Fibroblast of upper back skin (primary cell): ENCODE measurements at places on chromosomes 13 and 19.

DNA sequence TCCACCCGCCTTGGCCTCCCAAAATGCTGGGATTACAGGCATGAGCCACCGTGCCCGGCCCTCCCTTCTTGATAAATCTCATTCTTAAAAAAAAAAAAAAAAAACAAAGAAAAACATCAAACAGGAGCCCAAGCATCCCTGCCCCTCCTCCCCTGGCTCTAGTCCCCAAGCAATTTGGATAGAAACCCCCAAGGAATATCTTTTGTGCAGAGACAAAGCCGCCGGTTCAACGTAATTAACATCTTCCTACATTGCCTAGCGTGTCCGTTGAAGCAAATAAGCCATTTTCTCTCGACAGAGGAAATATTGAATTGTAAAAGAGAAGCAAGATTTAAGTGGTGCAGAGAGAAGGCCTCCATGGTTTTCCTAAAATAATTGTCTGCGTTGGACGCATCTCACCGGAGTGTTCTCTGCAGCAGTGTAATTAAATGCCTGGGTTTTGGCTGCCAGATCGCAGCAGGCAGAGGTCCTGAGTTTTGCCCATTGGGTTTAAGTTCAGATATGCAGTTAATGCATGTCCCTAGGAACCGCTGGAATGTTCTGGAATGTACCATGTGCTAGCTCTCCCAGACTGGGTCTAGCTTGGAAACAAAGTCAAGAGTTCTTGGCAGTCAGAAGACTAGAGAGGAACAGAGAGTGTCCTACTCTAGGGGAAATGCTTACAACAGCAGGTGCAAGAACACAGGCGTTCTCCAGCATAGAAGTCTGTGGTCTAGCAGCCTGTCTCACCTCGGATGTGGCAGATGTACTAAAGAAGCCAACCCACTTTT, 30.8 kb downstream of the PIN1 start:
- no peak for DNase-seq

DNA sequence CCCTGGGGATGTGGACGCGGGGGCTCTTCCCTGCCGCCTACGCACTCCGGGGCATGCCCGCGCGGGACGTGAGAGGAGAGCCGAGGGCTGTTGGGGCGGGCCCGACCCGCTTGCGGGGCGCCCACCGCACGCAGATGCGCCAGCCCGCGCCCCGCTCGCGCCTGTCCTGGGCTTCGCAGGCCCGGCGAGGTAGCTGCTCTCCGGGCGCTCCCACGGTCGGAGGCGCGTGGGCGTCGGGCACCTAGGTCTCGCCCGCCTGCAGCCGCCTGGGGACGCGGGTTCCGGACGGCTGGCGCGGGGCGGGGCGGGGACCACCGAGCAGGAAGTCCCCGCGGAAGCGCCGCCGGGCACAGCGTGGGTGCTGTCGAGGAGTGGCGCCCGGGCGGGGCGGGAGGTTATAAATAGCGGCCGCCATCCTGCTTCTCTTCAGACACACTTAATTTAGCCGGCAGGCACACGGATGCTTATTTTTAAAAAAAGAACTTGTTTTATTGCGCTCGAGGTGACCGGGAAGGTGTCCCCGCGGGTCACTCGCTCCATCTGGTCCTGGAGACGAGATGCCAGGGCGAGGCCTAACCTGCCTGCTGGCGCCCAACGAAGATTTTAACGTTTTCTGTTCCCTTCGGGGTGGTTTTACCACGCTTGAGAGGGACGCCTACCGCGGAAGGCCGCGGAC, 561 bp upstream of the GJA3 start:
- no peak for DNase-seq

DNA sequence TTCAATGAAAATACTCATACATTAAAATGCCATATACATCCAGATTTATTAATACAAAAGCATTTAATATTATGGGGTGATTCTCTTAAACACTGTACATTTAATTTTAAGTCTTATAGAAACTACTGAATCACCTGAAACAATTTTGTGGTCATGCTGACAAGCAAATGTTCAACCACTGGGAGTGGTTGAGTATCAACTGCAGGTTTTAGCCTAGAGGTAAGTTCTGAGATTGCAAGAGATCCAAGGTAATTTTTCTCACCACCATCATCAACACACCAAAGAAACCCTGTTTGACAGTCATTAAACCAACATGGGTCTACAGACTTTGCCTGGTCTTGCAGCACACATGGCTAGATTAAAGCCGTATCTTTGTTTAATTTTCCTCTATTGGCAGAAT, 196.3 kb downstream of the LHFPL6 start:
- no peak for DNase-seq

GRCh38 chr19:30407068-30407709, 35.0 kb downstream of the ZNF536 start:
- DNase-seq, result no peak

DNA sequence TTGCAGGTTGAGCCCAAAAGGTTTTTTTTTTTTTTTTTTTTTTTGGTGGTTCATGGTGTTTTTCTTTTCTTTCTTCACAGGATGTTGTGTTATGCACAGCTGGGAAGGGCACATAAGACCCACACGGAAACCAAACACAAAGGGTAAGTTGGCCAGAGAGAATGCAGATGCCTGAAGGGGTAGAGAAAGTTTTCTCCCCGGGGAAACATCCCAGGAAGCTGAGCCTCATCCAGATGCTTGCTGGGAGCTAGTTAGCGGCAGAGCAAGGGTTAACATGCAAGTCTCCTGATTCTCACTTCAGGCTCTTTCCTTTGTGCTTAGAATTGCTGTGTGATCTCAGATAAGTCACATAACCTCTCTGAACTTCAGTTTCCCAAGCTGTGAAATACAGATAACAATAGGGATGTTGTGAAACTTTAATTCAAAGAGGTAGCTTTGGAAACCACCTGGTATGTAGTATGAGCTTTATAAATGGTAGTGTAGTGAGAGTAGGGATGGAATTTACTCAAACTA, 3.1 kb downstream of the ADGRE1 start:
- DNase-seq, result no peak

GRCh38 chr13:97257800-97258799, 36.0 kb downstream of the MBNL2 start:
- DNase-seq, result peak; percentile 84

- no peak for DNase-seq
Measured at GRCh38 chr13:100128838-100129237, 39.9 kb downstream of the PCCA start.

GRCh38 chr19:17243211-17243829, 2.4 kb downstream of the NR2F6 start:
- no peak for DNase-seq

DNA sequence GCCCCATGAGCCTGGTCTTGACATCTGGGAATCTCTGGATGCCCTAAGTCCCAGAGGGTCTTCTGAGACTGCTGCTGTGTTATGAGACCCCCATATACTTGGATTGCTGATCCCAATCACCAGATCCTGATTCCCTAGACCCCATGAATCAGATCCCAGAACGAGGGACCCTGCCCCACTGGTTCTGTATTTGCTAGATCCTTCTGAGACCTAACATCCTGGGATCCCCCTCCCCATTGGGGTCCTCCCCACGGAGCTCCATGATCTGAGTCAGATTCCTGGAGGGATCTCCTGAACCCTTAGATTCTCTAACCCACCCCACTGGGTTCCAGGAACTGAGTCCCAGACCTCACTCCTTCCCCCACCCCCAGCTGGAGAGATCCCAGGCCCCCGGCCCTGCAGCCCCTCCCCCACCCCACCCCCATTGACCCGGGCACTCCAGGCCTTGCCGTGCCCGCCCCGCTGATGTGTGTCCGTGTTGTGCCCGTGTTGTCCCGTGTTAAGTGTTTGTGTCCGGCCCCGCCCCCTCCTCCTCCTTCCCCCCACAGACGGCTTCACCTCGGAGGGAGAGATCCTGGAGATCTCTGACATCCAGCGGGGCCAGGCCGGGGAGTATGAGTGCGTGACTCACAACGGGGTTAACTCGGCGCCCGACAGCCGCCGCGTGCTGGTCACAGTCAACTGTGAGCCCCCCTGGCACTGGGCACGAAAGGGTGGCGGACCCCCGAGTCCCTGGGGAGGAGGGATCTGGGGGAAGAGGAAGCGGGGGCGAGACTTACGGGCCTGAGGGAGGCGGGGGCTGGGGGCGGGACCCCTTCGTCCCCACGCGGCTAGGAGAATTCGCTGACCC, 15.0 kb downstream of the IGLON5 start:
- no peak for DNase-seq

- no peak for DNase-seq
Measured at GRCh38 chr13:113272031-113272430, 25.0 kb upstream of the LAMP1 start.

- no peak for DNase-seq
Measured at GRCh38 chr13:44230071-44230470, 143.6 kb upstream of the SERP2 start.

GRCh38 chr19:18589380-18590272, 1.0 kb downstream of the REX1BD start:
- DNase-seq, result peak; percentile 68

DNA sequence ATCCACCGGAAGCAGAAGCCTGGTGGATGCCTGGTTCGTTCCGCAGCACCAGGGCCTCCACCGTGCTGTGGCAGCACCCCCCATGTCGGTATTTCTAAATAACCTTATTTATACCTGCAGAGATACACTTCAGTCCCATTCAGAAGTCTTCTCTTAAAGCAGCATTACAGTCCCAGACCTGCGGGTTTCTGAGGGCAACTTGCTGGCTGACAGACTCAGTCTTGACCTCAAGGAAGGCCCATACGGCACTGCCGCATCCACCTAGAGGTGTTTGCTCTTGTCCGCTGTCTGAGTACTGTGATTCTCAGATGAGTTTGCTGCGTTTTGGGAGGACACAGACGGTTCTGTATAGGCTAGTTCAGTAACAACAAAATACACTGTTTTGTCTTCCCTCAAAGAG, 16.9 kb upstream of the TEX29 start:
- no peak for DNase-seq

DNA sequence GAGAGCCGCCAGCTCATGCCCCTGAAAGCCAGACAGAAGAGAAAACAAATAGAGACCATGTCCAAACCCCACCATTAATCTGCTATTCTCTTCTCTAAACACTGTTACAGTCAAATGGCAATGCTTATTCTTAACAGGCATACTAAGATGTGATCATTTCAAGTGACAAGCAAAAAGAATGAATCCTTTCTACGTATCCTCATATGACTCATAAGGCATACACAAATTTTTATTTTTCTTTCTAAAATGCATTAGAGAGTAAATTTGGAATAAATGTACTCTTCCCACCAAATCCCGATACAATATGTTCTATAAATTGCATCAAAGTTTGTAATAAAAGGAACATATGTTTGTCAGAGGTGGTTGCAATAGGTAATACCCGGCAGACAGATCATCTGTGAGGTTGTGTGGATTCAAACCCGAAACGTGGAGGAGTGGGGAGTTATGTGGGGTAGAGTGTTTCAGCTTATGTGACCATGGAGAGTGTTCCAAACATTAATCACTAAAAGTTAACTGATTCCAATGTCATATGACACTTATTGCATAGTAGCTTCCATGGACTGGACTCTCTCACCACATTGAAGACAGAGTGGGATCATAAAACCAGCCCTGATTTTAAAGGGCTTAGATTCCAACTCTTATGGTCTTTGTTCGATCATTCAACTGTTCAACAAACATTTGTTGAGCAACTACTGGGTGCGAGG, 213.1 kb downstream of the DCLK1 start:
- peak; percentile 19 for DNase-seq

DNA sequence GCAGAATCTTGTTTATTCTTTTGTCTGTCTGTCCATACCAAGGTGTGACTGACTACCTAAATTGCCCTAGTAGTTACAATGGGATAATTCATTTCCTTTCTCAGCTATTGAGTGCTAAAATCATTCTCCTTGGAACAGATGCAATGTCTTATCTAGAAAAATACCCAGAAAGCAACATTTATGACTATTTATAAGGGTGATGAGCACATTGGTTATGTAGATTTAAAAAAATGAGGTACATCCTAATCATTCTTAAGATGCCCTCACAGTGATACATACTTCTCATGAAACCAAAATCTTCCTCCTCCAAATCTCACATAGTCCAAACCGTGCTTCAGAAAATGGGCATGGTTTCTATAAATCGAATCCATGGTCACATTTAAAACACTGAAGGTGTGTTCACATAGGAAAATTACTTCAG, 11.6 kb upstream of the UBE2L5 start:
- DNase-seq, result no peak

DNA sequence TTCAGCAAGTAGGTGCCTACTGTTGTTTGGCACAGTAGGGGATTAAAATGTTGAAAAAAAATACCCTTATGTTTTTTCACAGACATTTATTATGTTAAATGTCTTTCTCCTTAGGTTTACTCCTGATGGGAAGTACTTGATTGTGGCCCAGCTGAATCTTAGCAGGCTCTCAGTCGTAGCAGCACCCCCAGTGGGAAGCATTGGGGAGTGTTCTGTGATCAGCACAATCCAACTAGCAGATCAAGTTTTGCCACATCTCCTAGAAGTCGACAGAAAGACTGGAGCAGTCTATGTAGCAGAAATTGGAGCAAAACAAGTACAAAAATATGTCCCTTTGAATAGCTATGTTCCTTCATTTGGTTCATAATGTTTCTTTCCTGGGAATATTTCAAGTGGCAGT, 9.3 kb downstream of the NHLRC3 start:
- DNase-seq, result no peak

DNA sequence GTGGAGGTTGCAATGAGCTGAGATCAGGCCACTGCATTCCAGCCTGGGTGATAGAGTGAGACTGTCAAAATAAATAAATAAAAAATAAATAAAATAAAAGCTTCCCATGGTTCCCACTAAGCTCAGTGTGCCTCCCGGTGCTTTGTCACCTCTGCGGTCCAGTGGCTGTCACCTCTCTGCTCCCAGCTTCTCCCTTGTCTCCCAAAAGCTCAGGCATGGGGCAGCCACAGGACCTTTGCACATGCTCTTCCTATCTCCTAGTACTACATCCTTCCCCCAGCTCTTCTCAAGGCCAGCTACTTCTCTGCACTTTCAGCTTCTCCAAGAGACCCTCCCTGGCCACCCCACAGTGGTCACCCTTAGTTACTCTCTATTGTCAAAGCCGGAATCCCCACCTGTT, 7.6 kb upstream of the MATK start:
- DNase-seq, result no peak

- peak; percentile 65 for DNase-seq
Measured at GRCh38 chr13:50829896-50830295, 13.6 kb downstream of the DLEU7 start.

DNA sequence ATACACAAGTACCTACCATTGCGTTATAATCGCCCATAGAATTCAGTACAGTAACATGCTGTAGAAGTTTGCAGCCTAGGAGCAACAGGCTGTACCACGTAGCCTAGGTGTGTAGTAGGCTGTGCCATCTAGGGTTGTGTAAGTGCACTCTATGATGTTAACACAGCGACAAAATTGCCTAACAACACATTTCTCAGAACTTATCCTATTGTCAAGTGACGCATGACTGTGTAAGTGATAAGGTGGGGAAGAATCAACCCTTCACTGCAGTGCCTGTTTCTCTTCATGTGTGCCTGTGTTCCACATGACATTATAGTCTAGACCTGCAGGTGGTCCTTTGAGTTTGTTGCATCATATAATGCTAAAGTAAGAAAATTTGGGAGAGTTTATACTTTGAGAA, 94.0 kb downstream of the PCDH9 start:
- DNase-seq, result no peak
